T-helper 2 cell treated with Interferon-gamma antibody and Interleukin-4, amounts not matched to agents 100 ng/mL and 5 ng/mL, for 36 hours (primary cell): ENCODE measurements at places on chromosomes 1 and 21. TPM values are rescaled to one million over a fixed set of nuclear protein-coding genes. Genes with fewer than 3 reads are reported as not detected.

GBP4 gene
- total RNA-seq, result 75.4 and 76.5 TPM in 2 replicates

FABP3 gene
- not detected in 2 replicates for total RNA-seq

CD34 gene
- total RNA-seq, result 0.02 and 0.05 TPM in 2 replicates

SELP gene
- 0.18 and 0.52 TPM in 2 replicates for total RNA-seq

KRTAP6-2 gene
- total RNA-seq, result not detected in 2 replicates

NIPAL3 gene
- total RNA-seq, result 31.6 and 33.0 TPM in 2 replicates
